ENCODE measurements at places on chromosomes 12 and 14. TPM values are rescaled to one million over a fixed set of nuclear protein-coding genes. Genes with fewer than 3 reads are reported as not detected.

DNA sequence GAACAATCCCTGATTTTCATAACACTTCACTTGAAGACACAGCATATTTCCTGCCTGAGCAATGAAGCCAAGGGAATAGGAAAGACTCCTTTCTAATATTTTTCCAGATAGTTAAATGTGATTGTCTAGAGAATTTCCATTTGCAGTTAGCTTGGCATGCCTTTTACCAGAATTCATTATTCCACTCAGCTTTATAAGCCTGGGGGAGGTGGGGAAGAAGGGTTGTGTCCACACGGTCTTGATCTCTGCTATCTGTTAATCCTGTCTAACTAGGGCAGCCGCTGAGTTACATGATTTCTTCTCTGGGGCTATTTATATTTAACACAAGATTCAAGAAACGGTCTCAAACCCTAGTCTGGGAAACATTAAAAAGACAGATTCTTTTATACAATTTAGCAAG lies 146.6 kb upstream of the FSCB start:
- H3K4me3 ChIP-seq, result no peak overlapping the region
- no peaks in the 10 kb centered on the region for H3K27me3 ChIP-seq
- DNase-seq, result no peak
- no peaks in the 10 kb centered on the region for H3K36me3 ChIP-seq

DNA sequence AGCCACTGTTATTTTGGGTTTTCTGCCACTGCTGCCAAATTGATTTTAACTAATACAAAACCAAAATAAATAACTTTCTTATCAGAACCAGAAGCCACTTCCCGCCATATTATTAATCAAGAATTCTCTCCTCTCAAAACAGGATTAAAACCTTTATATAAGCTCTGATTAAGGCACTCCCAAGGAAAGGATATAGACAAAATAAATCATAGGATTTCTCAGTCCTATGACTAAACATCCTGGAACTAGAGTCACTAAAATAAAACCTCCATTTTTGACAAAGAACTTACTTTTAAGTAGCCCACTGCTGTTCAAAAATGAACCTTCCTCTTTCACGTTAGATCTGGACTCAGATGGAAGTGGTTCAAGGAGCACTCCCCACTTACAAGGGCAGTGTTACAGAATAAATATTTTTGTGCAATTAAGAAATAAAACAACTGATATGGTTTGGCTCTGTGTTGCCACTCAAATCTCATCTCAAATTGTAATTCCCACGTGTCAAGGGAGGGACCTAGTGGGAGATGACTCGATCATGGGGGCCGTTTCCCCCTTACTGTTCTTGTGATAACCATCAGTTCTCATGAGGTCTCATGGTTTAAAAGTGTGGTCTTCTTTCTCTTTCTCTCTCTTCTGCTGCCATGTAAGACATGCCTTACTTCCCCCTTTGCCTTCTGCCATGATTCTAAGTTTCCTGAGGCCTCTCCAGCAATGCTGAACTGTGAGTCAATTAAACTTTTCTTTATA lies 26.4 kb downstream of the GXYLT1 start:
- no peak for DNase-seq
- peaks cover 31% of the 10 kb centered on the region for H3K36me3 ChIP-seq
- H3K4me3 ChIP-seq, result no peak overlapping the region

GRCh38 chr12:68106160-68106559 lies 53.4 kb downstream of the IFNG start:
- H3K4me3 ChIP-seq, result no peak overlapping the region
- H3K27ac ChIP-seq, result no peak overlapping the region
- H3K4me1 ChIP-seq, result peaks cover 8% of the 10 kb centered on the region
- H3K36me3 ChIP-seq, result no peaks in the 10 kb centered on the region

- H3K27ac ChIP-seq, result no peak overlapping the region
- DNase-seq, result no peak
- H3K4me1 ChIP-seq, result no peaks in the 10 kb centered on the region
These were observed 153.1 kb downstream of the HMGA2 start for GRCh38 chr12:65977384-65977783.

Gene TAS2R50
- 0.86 TPM for total RNA-seq

Gene TMEM117
- 22.0 TPM for total RNA-seq

Gene POTEM
- total RNA-seq, result not detected
